ENCODE measurements at places on chromosomes 6 and 20.
A peak's percentile ranks its signal among the peaks of the same experiment; 100 is the strongest.

GRCh38 chr20:11217326-11218172 lies 543.8 kb upstream of the JAG1 start:
- DNase-seq = no peak

DNA sequence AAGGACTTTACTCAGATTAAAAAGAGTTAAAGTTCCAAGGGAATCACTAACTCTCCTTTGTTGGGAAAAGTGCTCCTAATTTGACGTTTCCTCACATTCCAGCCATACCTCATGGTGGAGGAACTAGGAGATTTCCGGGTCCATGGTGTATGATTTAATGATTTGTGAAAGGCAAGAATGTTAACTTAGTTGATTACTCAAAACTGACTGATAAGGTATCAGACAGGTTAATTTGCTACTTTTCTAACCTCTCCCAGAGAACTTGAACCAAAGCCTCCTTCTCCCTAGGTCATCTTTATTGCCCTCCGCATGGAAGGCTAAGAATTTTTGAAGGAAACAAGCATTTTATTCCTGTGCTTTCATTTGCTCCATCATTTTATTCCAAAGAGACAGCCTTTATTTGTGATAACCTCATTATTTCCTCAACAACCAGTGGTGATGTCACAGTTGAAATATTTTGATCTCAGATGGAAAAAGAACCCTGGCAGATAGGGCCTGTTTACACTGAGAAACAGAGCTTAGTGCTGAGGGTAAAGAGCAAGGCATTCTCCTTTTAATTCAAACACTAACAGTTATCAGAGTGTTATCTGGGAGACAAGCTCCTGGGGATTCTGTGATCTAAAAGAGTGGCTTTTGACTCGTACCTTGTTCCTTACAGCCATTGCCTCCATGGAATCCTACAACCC lies 57.4 kb upstream of the BMP2 start:
- DNase-seq = no peak

DNA sequence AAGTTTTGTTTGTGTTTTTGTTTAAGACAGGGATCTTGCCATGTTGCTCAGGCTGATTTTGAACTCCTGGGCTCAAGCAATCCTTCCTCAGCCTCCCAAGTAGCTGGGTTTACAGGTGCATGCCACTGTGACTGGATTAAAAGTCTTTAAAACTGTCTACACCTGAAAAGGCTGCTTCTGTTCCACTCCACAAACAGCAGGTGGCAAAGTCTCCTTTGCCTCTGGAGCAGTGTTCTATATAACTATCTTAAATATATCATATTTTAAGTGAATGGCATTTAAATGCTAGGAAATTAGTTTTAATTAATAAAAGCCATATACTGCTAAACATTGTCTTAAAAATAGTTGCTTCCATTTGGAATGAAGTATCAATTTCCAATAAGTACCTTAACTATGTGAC lies 89.2 kb upstream of the BCLAF1 start:
- no peak for DNase-seq

GRCh38 chr6:161139766-161140553 lies 133.9 kb downstream of the AGPAT4 start:
- no peak for DNase-seq

DNA sequence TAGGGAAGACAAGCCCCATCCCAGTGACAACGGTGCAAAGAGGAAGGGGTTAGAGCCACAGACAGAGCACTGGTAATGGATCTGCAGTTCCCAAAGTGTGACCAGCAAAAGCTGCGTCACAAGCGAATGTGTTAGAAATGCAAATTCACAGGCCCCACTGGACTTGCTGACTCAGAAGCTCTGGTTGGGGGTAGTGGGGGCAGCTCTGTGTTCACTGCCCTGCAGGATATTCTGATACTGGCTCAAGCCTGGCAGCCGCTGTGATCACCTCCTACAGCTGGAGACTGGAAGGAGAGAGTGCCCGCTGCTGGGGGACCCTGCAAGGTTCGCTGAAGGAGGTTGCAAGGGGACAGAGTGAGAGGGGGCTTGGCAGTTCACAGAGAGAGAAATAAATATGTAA lies 179.7 kb upstream of the CDH4 start:
- DNase-seq = no peak

DNA sequence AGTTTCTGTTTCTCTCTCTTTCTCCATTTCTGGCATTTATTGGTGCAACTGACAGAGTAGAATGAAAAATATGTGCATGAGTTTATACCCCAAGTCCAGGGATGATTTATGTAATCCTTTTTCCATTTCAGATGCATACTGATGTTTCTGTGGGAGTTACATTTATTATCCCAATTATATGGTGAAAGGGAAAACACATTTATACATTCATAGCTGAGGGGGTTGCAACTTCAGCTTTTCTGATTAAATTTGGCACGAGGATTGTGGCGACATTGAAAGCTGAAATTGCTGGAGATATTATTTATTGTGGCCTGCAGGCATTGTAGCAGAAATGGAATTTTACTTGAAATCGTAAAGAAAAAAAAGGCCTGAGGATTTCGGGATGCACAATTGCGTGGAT lies 31.5 kb upstream of the FNDC1 start:
- DNase-seq = no peak

DNA sequence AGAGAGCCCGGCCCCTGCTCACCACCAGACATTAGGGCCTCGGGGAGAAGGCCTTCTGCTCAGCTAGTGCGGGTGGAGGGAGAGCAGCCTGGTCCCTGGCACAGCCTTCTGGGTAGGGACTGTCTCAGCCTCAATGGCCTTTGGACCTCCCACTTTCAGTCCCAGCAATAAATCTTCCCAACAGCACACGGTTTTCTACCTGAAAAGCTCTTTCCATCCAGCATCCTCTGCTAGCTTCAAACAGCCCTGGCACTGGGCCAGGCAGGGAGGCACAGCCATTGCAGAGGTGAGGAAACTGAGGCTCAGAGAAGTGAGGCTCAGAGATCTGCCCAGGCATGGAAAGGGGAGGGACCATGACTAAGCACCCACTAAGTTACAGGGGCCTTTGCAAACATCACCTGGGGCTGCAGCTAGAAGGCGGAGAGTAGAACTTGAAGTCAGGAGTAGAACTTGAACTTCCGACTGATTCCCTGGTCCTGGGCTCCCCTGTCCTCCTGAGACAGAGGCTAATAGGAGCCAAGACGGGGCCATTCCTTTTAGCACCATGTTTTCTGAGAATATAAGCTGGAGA lies 43.9 kb upstream of the NOL4L start:
- no peak for DNase-seq

DNA sequence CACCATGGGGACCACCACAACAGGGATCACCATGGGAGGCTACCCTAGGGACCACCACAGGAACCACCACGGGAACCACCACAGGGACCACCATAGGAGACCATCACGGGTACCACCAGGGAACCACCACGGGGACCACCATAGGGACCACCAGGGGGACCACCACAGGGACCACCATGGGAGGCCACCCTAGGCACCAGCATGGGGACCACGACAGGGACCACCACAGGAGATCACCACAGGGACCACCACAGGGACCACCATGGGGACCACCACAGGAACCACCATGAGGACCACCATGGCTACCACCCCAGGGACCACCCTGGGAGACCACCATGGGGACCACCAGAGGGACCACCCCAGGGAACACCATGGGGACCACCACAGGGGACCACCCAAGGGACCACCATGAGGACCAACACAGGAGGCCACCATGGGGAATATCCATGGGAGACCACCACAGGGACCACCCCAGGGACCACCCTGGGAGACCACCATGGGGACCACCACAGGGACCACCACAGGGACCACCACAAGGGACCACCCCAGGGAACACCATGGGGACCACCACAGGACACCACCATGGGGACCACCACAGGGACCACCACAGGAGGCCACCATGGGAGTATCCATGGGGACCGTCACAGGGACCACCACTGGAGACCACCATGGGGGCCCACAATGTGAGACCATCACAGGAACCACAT lies 67.6 kb upstream of the MPC1 start:
- no peak for DNase-seq

DNA sequence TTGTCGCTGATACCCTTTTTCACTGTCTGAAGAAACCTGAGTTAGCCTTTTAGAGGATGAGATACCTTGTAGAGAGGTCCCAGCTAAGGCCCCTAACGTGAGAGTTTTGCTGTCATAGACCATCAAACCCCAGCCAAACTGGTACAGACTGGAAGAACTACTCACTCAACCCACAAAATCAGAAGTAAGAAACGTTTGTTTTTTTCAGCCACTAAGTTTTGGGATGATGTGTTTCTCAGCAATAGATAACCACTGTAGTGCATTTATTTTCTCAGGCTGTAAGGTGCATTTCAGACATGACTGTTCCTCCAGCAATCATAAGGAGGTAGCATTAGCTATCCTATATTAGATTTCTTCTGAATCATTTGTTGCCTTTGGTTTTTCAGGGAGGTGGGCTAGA lies 407.3 kb upstream of the FLRT3 start:
- DNase-seq = no peak

DNA sequence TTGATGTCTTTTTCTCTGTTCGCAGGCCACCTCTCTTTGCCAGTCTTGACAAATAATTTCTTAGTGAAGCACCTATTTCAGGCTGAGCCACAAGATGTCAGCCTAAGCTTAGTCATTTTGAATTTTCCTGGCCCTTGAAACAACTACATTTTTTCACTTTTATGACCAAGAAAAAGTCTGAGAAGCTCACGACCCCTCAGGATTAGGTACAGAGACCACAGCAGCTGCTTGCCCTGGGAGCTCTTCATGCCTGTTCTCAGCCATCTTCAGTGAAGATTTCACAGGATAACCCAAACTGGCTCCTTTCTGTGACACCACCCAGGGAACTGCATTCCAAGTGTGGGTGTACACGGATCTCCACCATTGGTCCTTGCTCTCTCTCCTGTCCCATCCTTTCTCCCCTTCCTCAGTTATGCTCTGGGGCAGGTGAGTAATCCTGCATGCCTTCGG lies 38.4 kb upstream of the SPTLC3 start:
- DNase-seq = no peak

- DNase-seq = no peak
Measured at GRCh38 chr6:112287577-112288225, 33.3 kb upstream of the LAMA4 start.

DNA sequence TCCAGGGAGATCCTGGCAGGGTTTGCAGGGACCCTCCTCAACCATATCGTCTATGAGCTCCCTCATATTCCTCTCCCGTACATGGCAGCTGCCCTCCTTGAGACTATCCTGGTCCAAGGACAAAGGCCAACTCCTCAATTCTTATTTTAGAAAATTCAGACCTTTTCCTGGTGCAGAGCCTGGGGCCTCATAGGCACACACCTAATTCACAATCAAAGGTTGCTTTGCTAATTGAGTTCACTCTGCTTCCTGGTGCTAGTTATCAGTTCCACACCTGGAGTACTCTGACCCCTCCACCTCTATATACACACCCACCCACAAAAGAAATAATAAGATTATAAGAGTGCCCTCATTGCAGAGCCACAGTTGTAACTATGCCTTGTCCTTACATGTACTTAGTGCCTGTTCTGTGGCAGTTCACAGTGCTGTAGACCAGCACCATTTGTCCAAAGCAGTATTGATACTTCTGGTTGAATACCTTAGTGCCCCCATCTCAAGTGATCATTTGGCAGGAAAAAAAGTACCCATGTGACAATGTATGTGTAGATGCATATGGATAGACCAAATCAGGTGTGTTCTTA lies 38.7 kb downstream of the GSS start:
- no peak for DNase-seq

GRCh38 chr20:25859649-25860530 lies 163.2 kb upstream of the ZNF337 start:
- DNase-seq = peak; percentile 78

GRCh38 chr20:11777387-11778205 lies 140.1 kb upstream of the BTBD3 start:
- DNase-seq = no peak

GRCh38 chr20:15310361-15310760 lies 972.9 kb upstream of the FLRT3 start:
- no peak for DNase-seq

DNA sequence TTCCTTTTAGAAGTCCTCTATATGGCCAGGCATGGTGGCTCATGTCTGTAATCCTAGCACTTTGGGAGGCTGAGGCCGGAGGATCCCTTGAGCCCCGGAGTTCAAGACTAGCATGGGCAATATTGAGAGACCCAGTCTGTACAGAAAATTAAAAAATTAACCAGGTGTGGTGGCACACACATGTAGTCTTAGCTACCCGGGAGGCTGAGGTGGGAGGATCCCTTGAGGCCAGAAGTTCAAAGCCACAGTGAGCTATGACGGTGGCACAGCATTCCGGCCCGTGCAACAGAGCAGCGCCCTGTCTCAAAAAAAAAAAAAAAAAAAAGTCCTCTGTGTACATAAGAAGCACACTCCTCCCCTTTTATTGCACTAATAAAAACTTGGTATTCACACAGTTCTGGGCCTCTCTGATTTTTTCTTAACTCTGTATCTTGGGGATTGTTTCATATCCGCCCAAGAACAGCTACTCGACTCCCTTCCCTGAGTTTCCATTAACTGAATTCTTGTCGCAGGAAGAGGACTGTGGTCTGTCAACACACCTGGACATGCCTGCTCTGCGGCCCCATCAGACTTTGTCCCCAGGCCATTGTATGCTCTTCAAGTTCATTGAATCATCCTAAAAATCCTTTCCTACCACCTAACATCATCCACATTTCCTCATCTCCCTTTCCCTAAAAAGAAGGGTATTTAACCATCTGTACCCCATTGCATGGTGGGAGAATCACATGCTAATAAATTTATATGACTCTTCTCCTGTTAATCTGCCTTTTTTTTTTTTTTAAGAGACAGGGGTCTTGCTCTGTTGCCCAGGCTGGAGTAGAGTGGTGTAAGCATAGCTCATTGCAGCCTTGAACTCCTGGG lies 25.9 kb upstream of the PPP1R3G start:
- no peak for DNase-seq

- DNase-seq = no peak
Measured at GRCh38 chr6:107386904-107387303, 72.5 kb downstream of the PDSS2 start.

DNA sequence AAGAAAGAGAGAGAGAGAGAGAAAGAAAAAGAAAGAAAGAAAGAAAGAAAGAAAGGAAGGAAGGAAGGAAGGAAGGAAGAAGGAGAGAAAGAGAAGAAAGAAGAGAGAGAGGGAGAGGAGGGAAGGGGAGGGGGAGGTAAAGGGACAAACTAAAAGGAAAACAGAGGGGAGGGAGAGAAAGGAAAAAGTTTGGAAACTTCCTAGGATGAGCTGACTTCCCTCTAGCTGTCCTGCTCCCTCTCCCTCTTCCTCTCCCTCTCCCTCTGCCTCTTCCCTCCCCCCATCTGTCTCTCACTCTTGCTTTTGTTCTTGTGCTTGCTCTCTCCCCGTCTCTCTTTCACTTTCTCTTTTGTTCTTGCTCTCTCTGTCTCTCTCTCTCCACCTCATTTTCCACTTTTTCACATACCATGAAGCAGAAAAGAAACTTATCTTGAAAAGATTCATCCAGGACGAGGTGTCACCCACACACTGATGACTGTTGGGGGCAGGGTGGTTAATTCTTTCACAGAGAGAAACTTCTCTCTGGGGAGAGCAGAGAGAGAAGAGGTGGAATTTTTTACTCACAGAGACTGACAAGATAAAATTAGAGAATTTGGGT lies 56.4 kb upstream of the DUSP22 start:
- DNase-seq = no peak
